Amniotic epithelial cell (primary cell): ENCODE measurements at places on chromosomes 5 and 9.

GRCh38 chr5:17217493-17218352 is at the start of gene BASP1:
BASP1 (plus strand) TSS chr5:17217631; CDS start chr5:17275217, 57,586 bp downstream.
- peak; percentile 79 for DNase-seq

- DNase-seq: peak; percentile 77
Measured at GRCh38 chr5:140596321-140596741, 31.7 kb downstream of the SLC35A4 start.

DNA sequence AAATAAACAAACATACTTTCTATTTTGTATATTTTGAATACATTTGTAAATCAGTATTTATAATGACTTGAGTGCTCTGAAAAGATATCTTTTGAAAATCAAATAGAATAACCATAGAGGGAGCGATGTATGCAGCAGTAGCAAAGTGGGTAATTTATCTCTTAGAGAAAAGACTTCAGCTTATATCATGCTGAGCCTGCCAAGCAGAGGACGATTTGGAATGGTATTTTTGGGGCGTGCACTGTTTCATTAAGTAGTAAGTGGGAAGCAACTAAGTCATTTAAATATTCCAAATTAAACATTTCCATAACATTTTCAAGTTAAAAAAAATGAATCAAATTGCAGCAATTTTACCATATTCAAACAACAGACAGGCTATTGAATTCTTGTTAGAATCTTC is 147.6 kb downstream of the CDH10 start:
- no peak for DNase-seq

DNA sequence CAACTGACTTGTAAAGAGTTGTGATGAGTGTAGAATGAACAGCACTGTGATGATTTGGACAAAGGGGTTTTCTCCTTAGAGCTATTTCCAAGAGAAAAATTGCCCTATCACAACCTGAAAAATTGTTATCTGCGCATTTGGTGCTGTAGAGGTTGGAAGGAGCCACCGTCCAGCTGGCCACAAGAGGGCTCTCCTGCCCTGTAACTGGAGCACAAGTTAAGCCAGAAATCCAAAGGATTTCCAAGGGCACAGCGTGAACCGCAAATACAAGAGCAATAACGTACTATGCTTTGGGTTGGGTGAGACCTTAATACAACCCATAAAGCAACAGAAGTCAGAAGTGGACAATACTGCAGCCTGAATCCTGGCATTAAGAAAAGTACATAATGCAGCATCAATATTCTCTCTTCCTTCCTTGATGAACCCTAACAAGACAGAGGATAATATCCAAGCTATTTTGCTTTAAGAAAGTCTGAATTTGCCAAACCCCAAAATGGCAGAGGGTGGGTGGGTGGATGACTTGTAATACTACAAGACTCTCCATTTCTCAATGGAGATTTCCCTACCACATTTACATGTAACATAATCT is 56.8 kb upstream of the SMIM32 start:
- DNase-seq: peak; percentile 71

DNA sequence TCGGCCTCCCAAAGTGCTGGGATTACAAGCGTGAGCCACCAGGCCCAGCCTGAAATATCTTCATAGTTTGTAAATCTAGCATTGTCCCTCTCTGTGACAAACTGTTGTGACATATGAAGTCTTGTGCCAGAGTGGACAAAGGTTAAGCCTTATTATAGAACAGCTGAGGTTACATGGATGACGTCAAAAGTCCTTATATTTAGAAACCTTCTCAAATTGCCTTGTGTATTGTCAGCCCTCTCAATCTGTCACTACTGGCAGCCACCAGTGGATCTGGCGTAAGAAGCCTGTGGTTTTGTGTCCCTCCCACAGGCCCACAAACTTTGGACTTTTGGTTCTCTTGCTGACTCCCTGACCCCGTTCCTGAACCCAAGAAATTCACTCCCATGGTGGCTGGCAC is 79.4 kb upstream of the CCDC112 start:
- DNase-seq: peak; percentile 31

DNA sequence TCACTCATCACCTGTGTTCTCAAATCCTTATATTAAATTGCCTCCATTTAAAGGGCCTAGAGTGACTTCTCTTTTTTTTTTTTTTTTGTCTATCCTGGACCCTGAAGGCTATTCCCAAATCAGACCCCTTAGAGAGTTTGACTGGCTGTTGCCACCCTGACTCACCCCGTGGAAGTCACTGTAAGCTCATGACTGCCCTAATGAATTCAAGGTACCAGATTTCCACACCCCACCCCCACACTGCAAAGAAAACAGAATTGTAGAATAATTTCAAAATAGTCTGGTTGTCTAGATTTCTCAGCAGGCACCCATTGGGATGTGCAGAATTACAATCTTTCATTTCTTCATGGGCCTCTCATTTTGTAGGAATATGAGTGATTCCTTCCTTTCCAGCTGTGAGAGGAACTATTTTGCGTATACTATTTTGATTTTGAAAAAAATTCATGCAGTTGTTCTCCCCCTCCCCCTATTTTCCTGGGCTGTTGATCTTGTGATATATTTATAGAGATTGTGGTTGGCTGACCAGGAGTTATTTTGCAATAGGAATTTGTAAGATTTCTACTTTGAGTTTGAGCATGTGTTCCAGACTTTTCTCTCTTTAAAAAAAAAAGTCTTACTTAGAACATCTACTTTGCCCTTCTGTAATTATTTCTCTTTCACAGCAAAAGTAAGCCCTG is 79.1 kb downstream of the ZNF618 start:
- DNase-seq: peak; percentile 91

GRCh38 chr9:94900222-94901018 is 173.9 kb downstream of the AOPEP start:
- DNase-seq: peak; percentile 97

- DNase-seq: no peak
Measured at GRCh38 chr9:129351058-129351641, 173.1 kb upstream of the IER5L start.
